ENCODE measurements at places on chromosomes 2 and 18.

GRCh38 chr2:141523199-141523598, 607.6 kb downstream of the LRP1B start:
- DNase-seq, result no peak

DNA sequence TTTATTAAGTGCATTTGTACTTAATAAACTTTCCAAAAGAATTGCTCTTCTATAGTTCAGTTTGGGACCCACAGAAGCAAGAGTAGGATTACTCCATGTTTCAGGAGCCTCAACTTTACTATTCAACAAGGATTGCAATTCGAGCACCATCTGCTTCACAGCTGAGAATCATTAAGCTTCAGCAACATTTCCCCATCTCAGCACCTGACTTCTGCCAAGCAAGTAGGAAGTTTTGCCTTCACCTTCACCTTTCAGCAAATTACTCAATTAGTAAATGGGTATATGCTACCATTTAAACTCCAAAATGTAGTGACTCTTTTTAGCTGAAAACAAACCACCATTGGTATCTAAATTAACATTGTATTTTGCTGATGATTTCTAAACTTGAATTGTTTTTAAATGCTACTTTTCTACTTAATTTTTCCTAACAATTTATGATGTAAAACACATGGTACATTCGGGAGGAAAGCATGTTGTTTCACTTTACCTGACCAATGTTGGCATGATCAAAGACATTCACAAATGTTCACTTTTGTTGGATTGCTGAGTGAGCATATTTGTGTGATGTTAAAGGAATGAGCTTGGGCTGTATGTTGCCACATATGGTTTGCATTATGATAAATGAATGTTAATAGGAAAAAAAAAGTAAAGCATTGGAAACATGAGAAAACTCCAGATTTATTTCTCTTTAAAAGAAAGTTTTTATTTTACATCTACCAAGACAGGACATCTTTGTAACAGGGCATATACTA, 159.2 kb downstream of the GULP1 start:
- DNase-seq, result no peak

GRCh38 chr2:195498176-195498575, 158.8 kb upstream of the SLC39A10 start:
- peak; percentile 66 for DNase-seq

DNA sequence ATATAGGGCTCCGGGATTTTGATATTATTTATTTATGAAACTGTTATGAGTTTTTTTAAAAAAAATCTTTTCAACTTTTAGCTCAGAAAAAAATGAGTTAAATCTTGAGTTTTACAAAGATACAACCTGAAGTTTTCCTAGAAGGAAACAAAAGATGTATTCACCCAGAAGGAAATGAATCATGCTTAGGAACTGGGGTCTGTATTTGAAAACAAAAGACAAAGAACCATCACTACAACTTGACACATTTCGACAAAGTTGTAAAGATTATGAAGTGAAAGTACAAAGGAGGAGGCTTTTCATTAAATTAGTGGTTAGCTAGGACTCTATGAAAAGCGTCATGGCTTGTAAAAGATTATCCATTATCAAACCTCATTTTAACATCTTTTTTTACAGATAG, 143.3 kb downstream of the PDE1A start:
- no peak for DNase-seq

DNA sequence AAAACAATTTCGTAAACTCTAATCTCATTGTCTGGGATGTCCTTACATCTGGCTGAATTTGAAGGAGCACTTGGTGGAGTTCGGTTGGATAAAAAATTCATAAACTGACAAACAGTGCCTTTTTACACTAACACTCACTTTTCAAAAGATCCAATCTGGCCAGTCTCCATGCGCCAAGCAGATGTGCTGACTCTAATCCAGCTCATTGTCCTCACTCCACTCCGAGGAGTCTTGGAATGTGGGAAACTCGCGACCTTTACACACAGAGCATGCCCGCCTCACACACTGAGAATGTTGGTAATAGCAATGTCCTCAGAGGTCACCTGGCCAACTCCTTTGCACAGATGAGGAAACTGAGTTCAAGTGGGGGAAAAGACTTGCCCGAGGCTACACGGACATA, 66.8 kb downstream of the XDH start:
- no peak for DNase-seq

DNA sequence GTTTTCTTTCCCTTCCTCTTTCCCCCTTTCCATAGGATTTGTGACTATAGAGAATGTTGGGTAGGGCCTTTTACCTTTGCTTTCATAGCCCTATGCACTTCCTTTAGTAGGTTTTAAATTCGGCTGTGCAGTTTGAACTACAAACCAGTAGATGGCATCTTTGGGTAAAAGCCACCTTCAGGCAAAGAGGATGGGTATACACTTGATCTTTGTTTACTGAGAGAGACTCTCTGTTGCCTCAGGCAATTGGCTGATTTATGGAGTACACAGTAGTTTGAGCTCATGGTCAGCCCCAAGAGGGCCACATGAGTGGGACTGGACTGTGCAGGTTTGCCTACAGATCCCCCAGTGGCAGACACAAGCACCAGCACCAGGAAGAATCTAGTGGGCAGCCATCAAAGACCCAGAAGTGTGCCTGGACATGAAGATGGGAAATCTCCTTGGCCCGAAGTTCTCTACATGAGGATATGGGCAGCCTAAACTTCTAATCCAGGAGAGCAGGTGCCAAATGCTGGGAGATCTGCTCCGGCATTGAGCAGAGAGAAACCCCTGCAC, 1304.3 kb upstream of the DDX18 start:
- no peak for DNase-seq

DNA sequence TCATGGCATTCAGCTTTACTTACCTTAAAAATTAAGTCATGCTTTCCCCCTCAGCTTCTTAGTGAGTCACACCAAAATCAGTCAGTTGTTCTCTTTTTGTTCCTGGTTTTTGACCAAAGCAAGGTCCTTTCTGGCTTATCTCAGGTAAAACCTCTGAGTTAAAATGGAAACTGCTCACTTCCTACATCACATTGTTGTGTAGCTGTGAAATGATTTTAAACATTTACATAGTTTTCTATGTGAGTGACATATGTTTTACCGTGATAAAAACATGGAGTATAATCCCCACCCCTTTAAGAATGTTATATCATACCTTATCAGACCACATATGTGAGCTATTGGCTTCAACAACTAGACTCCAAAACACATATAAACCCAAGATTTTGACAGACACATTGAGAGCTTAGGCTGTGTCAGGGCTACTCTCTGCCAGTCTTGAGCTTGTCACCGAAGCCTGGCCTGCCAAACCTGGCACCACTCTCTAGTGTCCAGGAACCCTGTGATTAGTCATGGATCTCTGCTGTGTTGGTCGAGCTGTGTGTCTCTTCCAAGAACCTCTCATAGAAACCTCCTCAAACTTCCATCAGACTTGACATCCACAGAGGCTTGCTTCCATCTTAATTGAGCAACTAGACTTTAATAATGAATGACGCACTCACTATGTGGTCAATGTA, 294.5 kb upstream of the FBXO11 start:
- no peak for DNase-seq

DNA sequence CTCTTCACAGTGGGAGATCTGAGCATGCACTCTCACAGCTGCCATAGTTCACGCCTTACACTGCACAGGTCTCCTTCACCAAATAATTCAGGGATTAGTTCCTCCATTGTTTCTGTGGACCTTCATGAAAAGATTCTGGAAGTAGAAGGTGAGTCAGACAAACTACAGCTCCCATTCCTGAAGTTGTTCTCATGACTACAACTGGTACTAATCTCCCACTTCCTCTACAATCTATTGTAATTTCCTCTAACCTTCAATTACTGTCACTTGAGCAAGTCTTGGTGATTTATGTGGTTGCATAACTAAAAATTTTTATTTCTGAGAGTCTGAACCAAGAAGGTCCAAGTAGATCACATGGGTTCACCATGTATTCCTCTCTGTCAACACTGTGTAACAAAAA, 128.7 kb downstream of the XIRP2 start:
- DNase-seq, result no peak

GRCh38 chr2:80244905-80245584, 59.5 kb downstream of the LRRTM1 start:
- no peak for DNase-seq

DNA sequence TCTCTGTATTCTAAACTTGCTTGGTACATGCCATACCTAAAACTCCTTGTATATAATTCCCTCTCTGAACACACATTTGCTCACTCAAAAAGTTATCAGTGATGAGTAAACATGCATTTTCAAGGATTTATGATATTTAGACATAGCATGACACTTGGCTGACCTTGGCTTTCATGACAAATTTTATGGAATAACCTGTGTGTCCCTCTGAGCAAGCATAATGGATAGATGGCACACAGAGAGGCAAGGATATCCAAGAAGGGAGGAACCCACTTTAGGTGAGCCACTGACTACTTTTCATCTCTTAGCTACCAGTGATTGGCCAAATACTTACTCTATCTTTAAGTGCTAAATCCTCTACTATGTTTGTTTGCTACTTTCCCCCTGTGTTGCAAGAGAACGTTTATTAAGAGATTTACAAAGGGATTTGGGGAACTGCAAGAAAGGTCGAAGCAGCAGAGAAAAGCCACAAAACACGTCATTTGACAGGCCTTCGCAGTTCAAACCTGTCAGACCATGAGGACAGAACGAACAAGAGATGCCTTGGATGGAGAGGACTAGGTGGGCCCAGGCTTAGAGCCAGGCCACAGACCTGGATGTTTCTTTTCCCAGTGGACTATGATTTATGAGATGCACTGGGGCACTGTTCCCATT, 379.9 kb downstream of the NBAS start:
- no peak for DNase-seq

DNA sequence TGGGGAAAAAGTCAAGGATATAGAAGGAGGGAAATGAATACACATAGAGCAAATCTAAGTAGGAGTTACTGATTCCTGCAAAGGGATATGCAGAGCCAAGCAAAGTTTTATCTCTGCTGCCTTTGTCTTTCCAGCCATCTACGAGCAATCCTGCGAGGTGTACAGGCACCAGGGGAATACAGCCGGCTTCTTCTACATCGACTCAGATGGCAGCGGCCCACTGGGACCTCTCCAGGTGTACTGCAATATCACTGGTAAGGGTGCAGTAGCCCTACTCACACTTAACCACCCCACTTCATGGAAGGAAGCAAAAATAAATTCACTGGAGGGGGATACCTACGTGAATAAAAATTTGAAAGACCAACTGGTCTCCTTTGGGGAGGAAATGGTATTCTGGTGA, 584.6 kb downstream of the CNTNAP5 start:
- no peak for DNase-seq

- DNase-seq, result peak; percentile 15
These were observed 18.6 kb downstream of the SMAD2 start for GRCh38 chr18:47911877-47912276.

- no peak for DNase-seq
These were observed 130.6 kb downstream of the ATP9B start for GRCh38 chr18:79199691-79200374.

DNA sequence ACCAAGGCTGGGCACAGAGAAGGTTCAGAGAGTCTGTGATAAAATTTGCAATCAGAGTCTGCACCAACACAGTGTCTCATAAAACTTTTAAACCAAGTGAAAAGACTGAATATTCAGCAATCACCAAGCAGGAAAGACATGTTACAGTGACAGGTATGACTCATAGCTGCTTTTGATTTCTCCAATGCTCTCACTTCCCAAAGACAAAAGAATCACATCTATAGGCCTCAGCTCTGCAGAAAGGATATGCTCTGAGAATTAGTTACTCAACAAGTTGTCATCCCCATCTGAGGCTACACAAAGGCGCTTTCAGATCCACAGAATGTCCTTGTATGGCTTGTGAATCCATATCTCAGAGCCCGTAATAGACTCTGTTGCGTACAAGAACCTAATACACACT, 92.5 kb downstream of the KCNF1 start:
- DNase-seq, result no peak

- DNase-seq, result no peak
These were observed 138.6 kb downstream of the PIGN start for GRCh38 chr18:62048279-62048678.

- DNase-seq, result no peak
These were observed 3.7 kb downstream of the SMAD7 start for GRCh38 chr18:48947092-48947491.

DNA sequence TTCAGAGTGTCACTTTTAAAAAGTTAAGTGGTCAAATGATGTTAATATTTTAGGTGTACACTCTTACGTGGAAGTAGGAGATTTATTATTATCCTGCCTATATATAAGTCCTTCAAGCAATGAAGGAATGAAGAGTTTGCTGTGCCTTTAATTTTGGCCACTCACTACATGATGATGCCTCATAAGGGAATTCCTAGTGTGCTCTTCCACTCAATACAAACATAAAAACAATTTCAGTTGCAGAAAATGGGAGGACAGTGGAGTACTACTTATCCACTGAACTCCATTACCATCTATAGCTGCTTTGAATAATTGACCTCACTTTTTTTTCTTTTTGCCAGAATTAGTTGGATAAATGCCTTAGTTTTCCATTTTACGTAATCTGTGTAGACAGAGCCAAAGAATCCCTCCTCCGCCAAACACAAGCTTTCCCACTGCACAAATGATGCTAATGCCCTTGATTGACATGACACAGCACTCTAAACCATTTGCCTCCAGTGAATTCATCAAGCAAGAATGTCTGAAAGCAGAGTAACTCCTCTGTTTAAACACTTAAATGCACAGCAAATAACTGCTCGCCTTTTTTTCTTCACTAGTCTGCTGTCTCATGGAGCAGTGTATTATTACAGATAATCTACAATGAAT, 751.1 kb upstream of the FANCL start:
- no peak for DNase-seq

DNA sequence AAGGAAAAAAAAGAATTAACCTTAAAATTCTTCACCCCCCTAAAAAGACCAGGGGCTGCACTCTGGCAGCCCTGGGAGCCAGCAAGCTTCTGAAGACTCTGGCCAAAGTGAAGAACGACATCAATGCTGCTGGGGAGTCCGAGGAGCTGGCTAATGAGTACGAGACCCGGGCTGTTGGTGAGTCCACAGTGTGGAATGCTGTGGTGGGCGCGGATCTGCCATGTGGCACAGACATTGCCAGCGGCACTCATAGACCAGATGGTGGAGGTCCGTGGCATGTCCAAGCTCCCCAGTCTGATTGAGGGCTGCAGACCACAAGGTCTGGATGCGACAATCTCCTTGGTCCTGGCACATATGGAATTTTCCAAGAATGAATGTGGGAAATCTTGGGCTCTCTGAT, 47.4 kb downstream of the TRPM8 start:
- DNase-seq, result no peak

- DNase-seq, result no peak
These were observed 302.4 kb upstream of the HS6ST1 start for GRCh38 chr2:128621074-128621473.

- no peak for DNase-seq
These were observed 107.9 kb downstream of the MAP4K4 start for GRCh38 chr2:101805152-101806088.

Measured in CD4-positive, alpha-beta memory T cell (primary cell).